Central memory CD8-positive, alpha-beta T cell (primary cell): ENCODE measurements at places on chromosomes 11 and 22.

GRCh38 chr11:108663154-108663877, 1.6 kb upstream of the DDX10 start:
- DNase-seq, result no peak

GRCh38 chr22:38088629-38089473, 4.9 kb upstream of the SLC16A8 start:
- DNase-seq, result no peak

DNA sequence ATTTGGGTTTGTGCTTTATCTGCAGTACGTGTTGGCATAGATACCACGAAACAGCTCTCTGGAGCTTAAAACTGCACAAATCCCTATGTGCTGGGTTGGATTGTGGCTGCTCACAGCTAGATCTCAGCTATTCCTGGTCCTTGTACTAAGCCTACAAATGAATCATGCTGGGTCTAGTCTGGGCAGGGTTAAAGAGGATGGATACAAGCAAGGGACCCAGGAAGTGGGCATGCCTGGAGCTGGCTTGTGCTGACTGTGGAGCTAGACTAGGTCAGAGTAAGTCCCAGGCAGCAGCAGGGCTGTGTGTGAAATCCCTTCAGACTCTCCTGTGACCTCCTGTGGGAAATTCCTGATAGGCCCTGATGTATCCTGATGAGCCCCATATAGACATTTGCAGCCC, 3.9 kb upstream of the E2F8 start:
- DNase-seq, result no peak

DNA sequence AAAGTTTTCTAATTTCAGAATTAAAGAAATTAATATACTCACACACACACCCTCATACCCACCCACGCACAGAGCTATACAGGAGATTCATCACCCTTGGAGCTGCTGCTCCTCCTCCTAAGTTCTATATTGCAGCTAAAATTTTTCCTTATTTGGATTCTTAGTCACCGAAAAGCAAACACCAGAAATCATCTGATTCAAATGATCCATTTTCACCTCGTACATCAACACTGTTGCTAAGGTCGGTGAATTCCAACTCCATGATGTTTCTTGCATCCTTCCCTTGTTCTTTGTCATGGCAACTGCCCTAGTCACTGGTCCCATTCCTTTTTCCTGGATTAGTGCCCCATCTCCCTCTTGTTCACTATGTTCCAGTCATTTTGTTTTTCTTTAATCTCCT, 286.2 kb downstream of the GRM5 start:
- no peak for DNase-seq

DNA sequence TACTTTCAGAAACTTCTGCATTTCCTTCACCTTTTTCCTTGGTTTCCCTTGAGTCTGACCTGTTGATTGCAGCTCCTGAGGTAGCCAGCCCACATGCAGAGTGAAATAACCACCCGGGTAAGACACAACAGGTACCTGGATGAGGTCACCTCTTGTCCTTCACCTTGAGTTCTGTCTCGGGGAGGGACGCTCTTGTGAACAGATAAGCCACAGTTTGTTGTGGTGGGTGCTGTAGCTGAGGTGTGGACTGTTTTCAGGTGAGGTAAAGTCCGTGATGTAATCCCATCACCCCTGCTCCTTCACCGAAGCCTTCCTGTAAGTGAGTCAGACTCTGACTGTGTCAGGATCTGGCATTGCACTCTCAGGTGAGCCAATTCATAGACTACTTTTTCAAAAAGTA, 183.1 kb downstream of the NAV2 start:
- DNase-seq, result no peak

DNA sequence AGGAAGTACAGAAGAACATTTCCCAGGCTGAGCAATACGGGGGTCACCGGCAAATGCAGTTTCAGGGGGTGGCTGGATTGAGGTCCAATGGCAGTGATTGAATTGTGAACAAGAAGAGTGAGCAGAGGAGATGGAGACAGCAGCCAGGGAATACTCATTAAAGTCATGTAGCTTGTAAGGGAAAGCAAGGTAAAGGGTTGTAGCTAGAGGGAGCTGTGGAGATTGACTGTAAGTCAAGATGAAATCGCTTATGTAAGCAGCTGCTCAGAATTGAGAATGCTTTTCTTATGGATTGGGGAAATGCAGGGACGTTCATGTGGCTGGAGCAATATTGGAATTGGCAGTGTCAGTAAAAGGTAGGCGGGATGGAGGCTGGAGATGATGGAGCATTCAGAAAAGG, 111.4 kb upstream of the TBCEL start:
- DNase-seq, result no peak

GRCh38 chr11:103266167-103266831, 157.1 kb downstream of the DYNC2H1 start:
- DNase-seq, result no peak

GRCh38 chr11:112129656-112130055, 34.2 kb downstream of the IL18 start:
- no peak for DNase-seq
